ENCODE measurements at places on chromosomes 4 and X. TPM values are rescaled to one million over a fixed set of nuclear protein-coding genes. Genes with fewer than 3 reads are reported as not detected.

The FAM47A gene
- not detected for total RNA-seq

The PTTG2 gene
- 0.98 TPM for total RNA-seq

The LRPAP1 gene
- 201 TPM for total RNA-seq

- no peak for DNase-seq
These were observed 62.2 kb upstream of the GPM6A start for GRCh38 chr4:175874306-175874705.

DNA sequence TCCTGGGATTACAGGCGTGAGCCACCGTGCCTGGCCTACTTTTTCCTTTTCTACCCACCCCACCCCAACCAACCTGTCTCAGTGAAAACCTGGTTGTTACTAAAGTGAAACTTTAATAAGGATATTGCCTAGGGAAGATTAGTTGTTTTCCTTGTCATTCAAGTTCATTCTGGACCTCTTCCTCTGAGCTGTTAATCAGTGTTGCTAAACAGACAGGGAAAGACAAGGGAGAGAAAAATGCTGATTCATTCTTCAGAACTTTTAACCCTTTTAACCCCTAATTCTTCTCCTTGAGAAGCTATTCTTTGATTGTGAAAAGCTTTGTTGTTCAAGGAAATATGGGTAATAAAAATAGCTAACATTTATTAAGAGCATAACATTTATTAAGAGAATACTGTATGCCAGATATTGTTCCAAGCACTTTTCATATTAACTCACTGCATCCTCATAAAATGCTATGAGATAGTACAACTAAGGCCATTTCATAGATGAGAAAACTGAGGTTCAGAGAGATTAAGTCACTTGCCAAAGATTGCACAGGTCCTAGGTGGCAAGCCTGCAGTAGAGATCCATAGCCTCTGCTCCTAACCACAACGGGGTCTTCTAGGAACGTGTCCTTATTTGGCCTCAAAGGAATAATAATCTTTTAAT lies 34.8 kb downstream of the OSTC start:
- DNase-seq: no peak

DNA sequence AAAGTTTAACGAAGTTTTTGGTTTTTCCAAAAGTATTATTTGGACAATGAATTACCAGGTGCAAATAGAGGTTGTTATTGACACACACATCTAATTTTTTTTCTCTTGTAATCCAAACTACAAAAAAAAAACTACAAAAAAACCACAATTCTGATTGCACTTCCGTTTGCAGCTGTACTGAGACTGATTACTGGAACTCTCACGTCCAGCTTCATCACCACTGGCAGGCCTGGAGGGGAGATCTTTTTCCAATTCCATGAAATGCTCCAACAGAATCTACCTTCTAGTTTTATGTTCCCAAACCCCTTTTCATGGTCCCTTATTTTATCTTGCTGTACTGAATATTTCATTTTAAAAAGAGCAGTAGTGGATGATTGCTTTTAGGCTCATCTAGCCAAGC lies 1118.3 kb downstream of the C4orf33 start:
- DNase-seq: no peak

- DNase-seq: no peak
These were observed 4.0 kb upstream of the IL13RA1 start for GRCh38 chrX:118723376-118723775.

- no peak for DNase-seq
These were observed 11.3 kb upstream of the SPCS3 start for GRCh38 chr4:176308441-176308840.

DNA sequence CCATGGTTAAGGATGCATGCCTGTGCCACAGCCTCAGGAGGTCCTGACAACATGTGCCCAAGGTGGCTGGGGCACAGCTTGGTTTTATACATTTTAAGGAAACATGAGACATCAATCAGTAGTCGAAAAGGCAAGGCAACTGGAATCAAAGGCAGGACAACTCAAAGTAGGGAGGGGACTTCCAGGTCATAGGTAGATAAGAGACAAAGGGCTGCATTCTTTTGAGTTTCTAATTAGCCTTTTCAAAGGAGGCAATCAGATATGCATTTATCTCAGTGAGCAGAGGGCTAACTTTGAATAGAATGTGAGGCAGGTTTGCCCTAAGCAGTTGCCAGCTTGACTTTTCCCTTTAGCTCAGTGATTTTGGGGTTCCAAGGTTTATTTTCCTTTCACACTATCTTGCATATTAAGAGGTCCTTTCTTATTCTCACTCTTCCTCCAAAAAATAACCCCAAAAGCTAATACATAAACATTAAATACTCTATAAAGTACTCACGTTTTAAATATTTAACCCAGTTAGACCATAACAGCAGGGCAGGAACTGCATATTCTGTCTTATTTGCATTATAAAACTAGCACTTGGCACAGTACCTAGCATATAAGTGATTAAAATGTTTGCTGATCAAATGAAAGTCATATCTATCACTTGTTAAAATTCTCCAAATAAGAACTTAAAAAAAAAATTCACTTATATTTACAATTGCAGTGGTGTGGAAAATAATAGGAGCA lies 36.3 kb upstream of the UGT8 start:
- DNase-seq: no peak

- no peak for DNase-seq
These were observed 472.9 kb upstream of the GRID2 start for GRCh38 chr4:91830681-91831395.

- DNase-seq: no peak
These were observed 328.6 kb upstream of the F9 start for GRCh38 chrX:139201924-139202323.

DNA sequence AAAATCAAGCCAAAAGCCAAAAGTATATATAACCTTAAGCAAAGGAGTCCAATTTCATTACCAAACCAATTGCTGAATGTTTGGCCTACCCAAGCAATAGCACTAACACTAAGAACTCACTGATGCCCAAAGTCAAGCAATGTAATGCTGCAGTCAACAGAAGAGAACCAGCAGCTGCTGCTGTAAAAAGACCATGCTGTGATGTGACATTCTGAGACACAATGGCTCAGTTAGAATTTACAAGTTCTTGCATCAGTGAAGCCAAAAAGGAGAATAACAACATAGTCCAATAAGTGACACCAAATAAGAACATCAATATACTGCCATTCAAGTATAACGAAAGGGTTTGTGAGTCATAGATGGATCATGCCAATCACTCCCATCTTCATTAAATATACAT lies 514.0 kb upstream of the DIAPH2 start:
- DNase-seq: no peak
